HT1080 (cell line): ENCODE measurements at places on chromosomes 2 and 18. TPM values are rescaled to one million over a fixed set of nuclear protein-coding genes. Genes with fewer than 3 reads are reported as not detected.
A peak's percentile ranks its signal among the peaks of the same experiment; 100 is the strongest.

TTR gene
- total RNA-seq: not detected in 2 replicates

PCARE gene
- total RNA-seq: not detected in 2 replicates

SLC14A1 gene
- 37.6 and 44.9 TPM in 2 replicates for total RNA-seq

- DNase-seq: no peak
Observed at GRCh38 chr18:25281556-25281955, 70.4 kb downstream of the ZNF521 start.

- DNase-seq: no peak
Observed at GRCh38 chr18:21468514-21469164, 131.9 kb downstream of the ESCO1 start.

GRCh38 chr2:187541086-187542085 is 12.8 kb downstream of the TFPI start:
- DNase-seq: peak; percentile 89

DNA sequence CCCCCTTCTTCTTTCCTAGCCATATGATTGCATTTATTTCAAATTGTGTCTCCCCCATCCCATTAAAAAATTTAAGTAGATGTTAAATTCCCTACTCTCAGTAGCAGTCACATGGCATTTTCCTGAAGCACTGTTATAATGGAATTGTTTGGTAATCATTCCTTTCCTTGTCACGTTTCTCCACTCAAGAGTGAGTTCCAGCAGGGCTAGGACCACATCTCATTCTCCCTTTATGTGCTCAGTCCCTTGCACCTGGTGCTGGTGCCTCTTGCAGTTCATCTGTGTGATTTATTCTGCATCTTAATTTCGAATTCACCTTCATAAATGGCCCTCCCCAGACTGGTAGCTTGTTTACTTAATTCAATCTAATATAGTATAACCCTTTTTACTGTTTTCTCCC is 70.3 kb upstream of the NOSTRIN start:
- DNase-seq: no peak

- DNase-seq: no peak
Observed at GRCh38 chr2:81901017-81901416, 1596.5 kb upstream of the LRRTM1 start.
